ENCODE measurements at places on chromosomes 2 and 18. TPM values are rescaled to one million over a fixed set of nuclear protein-coding genes. Genes with fewer than 3 reads are reported as not detected.

GRCh38 chr2:226906163-226906693 lies 70.4 kb downstream of the RHBDD1 start:
- H3K4me3 ChIP-seq: no peak overlapping the region
- peaks cover 15% of the 10 kb centered on the region for H3K36me3 ChIP-seq
- no peaks in the 10 kb centered on the region for H3K4me1 ChIP-seq
- no peaks in the 10 kb centered on the region for H3K27me3 ChIP-seq
- no peak for DNase-seq
- no peak overlapping the region for H3K27ac ChIP-seq

GRCh38 chr2:32222966-32223365 lies 41.7 kb downstream of the NLRC4 start:
- H3K36me3 ChIP-seq: peaks cover 38% of the 10 kb centered on the region
- no peaks in the 10 kb centered on the region for H3K4me1 ChIP-seq
- no peak for DNase-seq

DNA sequence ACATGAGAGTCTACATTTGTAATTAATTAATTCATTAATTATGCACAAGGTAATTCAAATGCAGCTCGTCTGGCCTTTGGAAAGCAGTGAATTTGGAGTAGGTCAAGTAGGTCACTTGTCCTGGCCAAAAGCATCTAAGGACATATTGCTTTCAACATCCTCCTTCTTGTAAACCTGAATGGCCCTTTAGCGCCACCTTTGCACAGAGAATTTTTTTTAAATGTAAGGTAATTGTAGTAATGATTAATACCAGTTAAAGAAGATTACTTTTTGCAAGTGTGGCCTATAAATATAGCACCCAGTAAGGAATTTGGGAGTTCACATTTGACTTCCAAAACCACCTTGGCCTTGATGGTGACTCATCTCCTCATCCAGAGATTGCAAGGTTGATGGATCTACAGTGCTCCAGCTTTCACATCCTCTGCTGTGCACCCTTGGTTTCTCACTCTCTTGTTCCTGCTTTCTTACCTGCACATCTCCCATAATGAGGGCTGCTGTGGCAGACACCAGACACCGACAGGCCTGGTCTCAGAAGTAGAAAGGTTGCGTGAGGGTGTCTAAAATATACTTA lies 481.7 kb downstream of the TGIF1 start:
- H3K27me3 ChIP-seq: no peaks in the 10 kb centered on the region
- no peak for DNase-seq
- H3K4me3 ChIP-seq: no peak overlapping the region
- H3K36me3 ChIP-seq: no peaks in the 10 kb centered on the region
- no peaks in the 10 kb centered on the region for H3K4me1 ChIP-seq

Gene TMEM17
- not detected for total RNA-seq

DNA sequence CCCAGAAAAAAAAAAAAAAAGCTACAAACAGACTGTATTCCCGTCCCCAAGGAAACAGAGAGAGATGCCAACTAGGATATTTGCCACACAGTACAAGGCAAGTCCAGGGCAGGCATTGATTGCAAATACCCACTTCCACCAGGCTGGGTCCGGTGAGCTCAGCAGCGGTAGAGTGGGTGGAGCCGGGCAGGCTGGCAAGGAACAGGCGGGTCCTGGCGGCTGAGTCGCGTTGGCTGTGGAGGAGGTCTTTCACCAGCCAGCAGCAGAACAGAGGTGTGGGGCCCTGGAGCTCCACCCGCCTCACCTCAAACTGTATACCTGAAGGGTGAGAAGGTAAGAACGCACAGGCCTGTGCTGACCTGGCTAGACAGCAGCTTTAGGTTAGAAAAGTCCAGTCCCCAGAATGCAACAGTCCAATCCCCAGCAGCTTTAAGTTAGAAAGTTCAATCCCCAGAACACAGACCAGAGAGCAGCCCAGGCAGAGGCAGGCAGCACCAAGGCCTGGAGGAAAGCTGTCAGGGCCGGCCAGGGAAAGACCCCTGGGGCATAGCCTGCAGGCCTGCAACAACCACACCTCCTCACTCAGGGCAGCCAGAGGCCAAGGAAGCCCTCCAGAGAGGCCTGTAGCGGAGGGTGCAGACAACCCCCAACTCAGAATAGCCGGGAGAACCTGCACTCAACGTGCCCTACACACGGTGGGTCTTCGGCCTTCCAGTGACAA lies 21.9 kb upstream of the MTERF4 start:
- DNase-seq: peak; percentile 70
- H3K27me3 ChIP-seq: no peaks in the 10 kb centered on the region

Gene SCG2
- total RNA-seq: not detected

DNA sequence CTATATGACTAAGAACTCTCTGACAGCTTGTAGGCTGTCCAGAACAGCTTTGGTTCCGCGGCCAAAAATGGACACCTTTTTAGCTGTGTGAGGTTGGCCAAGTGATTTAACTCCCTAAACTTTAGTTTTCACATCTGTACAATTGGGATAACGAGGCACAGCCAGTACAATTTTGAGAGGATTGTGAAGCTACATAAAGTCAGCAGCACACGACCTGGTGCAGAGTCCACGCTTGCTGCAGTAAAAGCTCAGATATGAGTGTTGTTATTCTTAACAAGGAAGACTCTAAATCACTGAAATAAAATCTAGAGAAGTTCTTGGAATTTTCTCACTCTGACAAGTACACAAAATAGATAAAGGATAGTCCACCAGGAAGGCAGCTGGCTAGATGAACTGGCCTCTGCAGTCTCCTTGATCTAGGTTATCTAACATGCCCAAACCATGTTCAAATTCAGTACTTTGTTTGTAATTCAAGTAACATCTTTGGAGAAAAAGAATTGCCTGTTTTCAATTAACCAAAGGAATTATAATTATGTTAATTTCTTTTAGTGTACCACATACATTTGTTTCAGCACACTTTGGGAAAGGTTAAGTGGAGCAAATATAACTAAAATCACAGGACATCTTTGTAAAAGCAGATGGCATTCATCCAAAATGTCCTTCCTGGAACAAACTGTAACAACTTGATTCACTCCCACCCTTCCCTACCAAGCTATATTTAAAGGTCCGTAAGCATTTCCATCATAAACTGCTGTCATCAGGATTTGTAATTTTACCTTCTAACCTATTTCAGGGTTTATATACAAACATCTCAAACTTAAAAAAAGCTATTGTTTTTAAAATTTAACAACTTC lies 201.7 kb upstream of the STK17B start:
- no peak overlapping the region for H3K27ac ChIP-seq
- no peaks in the 10 kb centered on the region for H3K4me1 ChIP-seq
- no peak overlapping the region for H3K4me3 ChIP-seq
- H3K27me3 ChIP-seq: peaks cover 8% of the 10 kb centered on the region
- H3K36me3 ChIP-seq: no peaks in the 10 kb centered on the region
- DNase-seq: no peak

GRCh38 chr2:109403841-109404201 lies 209.9 kb downstream of the SEPTIN10 start:
- DNase-seq: no peak
- H3K27me3 ChIP-seq: no peaks in the 10 kb centered on the region
- H3K36me3 ChIP-seq: no peaks in the 10 kb centered on the region
- H3K27ac ChIP-seq: no peak overlapping the region
- no peak overlapping the region for H3K4me3 ChIP-seq

GRCh38 chr2:71665168-71666093 lies 212.1 kb downstream of the DYSF start:
- no peak for DNase-seq
- H3K27ac ChIP-seq: no peak overlapping the region
- no peaks in the 10 kb centered on the region for H3K27me3 ChIP-seq
- H3K36me3 ChIP-seq: no peaks in the 10 kb centered on the region

DNA sequence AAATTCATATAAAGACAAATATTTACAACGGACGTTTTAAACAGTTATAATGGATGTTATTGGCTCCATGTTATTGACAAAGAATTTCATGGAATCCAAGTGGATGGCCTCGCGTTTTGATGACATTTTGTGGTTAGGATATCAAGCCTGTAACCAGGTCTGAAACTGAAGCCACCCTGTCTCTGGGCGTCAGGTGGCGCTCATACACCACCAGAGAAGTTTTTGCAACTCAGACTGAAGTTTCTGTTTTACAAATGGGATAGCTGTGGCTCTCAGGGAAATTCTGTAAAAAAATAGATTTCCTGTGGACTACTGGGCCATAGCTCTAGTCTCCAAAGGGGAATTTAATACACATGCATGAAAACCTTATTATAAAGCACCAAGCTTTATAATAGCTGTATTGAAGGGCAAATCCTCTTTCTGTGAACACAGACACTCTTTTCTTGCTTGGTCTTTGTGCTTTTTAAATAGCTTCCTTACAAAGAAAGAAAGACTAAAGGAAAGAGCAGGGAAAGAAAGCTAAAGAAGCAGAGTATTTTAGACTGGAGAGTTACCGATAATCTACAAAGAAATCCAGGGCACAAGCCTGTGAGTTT lies 86.7 kb downstream of the C18orf54 start:
- DNase-seq: peak; percentile 31
- no peaks in the 10 kb centered on the region for H3K4me1 ChIP-seq
- H3K36me3 ChIP-seq: no peaks in the 10 kb centered on the region
- no peak overlapping the region for H3K4me3 ChIP-seq

DNA sequence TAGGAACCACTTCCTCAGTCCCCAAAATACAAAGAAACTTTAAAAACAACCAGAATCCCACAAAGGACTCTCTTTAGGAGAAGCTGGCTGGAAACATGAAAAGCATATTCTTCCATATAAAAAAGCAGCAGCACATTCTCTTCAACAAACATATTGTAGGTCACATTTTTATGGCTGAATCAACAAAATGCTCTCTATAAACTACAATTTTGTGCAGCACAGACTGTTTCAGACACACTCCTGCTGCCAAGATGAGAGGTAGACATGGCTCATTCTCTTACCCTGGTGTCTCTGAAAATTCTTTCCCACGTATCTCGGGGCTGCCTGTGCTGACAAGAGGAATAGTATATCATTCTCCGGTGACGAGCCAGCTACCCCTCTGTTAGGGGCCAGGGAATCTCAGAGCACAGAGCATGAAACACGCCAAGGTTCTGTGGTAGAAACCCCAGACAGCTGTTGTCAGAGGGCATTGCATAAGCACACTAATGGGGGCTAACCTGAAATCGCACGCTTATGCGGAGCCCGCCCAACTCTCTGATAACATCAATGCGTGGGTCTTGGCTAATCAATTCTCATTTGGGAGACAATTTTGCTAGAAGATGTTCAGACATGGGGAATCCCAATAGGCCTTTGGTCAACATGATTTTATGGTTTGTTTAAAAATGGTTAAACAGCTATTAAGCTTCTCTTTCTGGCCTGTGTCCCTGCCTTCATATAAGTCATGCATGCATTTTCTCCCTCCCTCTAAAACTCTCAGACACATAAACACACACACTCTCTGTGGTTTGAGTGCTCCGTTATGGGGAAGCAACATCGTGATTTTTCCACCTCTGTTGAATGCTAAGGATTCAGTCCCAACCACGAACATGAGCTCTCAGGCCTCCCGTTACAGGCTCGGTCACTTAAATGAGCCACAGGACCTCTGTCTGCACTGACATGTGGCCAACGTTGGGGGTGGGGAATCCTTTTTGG lies 177.5 kb downstream of the INO80D start:
- H3K36me3 ChIP-seq: no peaks in the 10 kb centered on the region
- H3K27ac ChIP-seq: no peak overlapping the region
- DNase-seq: no peak
- H3K27me3 ChIP-seq: peaks cover 2% of the 10 kb centered on the region
- H3K4me1 ChIP-seq: no peaks in the 10 kb centered on the region

Gene PLGLB2
- not detected for total RNA-seq

- no peak overlapping the region for H3K4me3 ChIP-seq
- no peaks in the 10 kb centered on the region for H3K27me3 ChIP-seq
- H3K36me3 ChIP-seq: no peaks in the 10 kb centered on the region
- no peaks in the 10 kb centered on the region for H3K4me1 ChIP-seq
- no peak for DNase-seq
Measured at GRCh38 chr2:21821672-21822227, 698.0 kb downstream of the TDRD15 start.

Gene SYT4
- 1.7 TPM for total RNA-seq

- H3K27ac ChIP-seq: no peak overlapping the region
- DNase-seq: no peak
- no peak overlapping the region for H3K4me3 ChIP-seq
- H3K4me1 ChIP-seq: no peaks in the 10 kb centered on the region
- H3K27me3 ChIP-seq: no peaks in the 10 kb centered on the region
Measured at GRCh38 chr18:8732442-8733360, 27.3 kb downstream of the MTCL1 start.

GRCh38 chr2:96252526-96252925 lies 13.3 kb downstream of the TMEM127 start:
- no peak for DNase-seq
- H3K4me3 ChIP-seq: no peak overlapping the region
- H3K36me3 ChIP-seq: peaks cover 50% of the 10 kb centered on the region
- H3K27ac ChIP-seq: no peak overlapping the region

Gene SCYGR4
- total RNA-seq: not detected

- H3K36me3 ChIP-seq: no peaks in the 10 kb centered on the region
- no peak overlapping the region for H3K27ac ChIP-seq
- no peak for DNase-seq
Measured at GRCh38 chr2:160532388-160532787, 38.8 kb upstream of the RBMS1 start.

DNA sequence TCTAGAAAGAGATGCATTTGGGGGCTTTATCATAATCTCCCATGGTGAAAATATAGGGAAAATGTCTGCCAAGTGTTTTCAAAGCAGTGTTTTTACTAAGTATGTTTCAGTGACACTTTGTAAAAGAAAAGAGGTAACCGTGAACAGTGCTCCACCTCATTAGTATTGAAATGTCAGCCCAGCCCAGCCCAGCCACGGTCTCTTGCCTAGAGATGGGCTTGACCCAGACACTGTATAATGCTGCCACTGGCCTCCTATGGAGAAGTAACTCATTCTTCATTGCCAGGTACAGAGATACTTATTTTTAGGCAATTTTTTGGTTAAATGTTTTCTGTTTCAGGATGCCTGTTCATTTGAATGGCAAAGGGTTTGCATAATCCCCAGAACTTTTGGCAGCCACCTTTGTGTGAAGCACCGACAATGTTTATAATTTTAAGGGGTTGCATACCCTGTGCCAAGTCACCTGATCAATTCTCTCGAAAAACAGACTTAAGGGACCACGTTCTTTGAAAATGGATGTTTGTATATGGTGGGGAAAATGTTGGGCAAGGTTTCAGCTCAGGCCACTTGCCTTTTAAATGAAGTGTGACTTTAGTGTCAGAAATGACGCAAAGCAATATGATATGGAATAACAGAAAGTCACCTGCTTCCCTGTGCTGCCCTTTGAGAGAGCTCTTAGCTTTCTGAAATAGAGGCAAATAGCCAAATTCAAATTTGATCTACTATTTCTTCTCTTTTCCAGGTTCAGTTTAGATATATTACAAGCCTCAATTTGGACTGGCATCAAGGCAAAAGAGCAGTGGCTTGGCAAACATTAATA lies 314.5 kb upstream of the RGPD4 start:
- no peaks in the 10 kb centered on the region for H3K36me3 ChIP-seq
- no peak overlapping the region for H3K27ac ChIP-seq
- no peak overlapping the region for H3K4me3 ChIP-seq
- no peaks in the 10 kb centered on the region for H3K27me3 ChIP-seq

Data from CD4-positive, CD25-positive, alpha-beta regulatory T cell (primary cell).